NCI-H446 treated with DMSO at 0.1 percent for 48 hours (cell line): ENCODE measurements at places on chromosomes 1 and 21.

DNA sequence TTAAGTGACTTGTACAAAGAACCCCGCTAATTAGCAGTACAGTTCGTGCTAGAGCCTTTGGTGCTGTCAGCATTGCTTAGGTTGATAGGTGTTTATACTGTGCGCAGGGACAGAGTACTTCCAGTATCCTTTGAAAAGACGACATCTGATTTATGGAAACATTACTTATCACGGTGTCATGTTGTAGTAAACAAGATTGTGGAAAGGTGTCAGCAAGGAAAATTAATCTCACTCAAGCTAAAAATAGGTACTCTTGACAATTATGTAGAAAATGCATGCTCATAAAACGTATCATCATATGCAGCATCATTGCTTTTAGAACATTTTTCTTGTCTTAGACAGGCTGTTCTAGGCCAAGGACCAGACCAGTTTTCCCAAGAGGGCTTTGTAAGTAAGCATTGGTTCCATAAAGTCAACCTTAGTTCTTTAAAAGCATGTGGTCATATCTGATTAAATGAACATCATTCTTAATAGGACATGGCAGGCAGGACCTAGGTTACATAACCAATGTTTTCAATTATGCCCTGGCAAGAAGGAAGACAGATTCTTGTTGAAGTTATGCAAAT, 33.0 kb downstream of the SH3BGR start:
- DNase-seq: no peak

DNA sequence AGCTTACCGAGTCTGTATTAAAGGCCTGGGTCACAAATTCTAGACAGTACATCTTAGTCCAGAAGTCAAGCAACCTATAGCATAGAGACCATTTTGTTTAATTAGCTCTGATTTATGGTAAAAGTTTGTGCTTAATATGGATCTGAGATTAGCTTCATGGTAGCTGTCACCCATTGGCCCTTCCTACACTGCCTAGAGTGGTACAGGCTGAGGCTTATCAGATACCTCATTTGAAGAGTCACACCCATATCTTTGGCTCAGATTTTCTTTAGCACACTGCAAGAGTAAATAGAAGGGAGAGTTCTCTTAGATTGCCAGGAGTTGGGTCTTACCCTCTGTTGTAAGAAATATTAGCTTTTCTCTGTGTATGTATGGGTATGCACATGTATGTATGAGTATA, 3.6 kb downstream of the AK4 start:
- DNase-seq: no peak

GRCh38 chr1:66532798-66533783, 862 bp upstream of the SGIP1 start:
- no peak for DNase-seq

DNA sequence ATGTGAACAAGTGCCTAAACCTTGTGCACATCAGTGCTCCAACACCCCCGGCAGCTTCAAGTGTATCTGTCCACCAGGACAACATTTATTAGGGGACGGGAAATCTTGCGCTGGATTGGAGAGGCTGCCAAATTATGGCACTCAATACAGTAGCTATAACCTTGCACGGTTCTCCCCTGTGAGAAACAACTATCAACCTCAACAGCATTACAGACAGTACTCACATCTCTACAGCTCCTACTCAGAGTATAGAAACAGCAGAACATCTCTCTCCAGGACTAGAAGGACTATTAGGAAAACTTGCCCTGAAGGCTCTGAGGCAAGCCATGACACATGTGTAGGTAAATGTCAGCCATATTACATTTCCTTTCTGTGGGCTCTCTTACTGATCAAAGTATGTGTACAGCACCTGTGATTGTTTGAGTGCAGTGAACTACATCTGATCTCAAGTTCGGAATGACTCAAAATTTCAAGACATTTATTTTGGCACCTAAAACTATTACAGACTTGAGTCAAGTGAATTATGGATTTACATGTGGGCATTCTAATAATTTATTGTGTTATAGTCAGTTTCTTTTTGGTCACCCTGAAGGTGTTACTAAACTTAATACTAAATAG, 196.5 kb downstream of the TPR start:
- DNase-seq: no peak

GRCh38 chr1:69373520-69373919, 194.2 kb upstream of the LRRC7 start:
- DNase-seq: no peak

DNA sequence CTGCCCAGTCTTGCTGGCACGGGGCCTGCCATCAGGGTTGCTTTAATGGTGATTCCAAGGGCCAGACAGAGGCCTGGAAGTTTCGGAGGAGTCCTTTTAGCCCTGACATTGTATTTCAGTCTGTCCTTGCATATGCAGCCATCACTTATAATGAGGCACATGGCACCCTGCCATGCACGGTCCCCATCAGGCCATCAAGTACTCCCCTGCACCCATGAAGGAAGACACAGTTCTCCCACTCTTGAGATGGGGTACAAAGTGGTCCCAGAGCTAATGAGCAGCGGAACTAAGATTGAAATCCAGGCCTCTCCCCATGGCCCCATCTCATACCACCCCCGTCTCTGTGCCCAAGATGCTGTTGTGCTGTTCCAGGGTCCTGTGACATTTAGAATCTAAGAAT, 596.6 kb downstream of the PTPRU start:
- DNase-seq: no peak

DNA sequence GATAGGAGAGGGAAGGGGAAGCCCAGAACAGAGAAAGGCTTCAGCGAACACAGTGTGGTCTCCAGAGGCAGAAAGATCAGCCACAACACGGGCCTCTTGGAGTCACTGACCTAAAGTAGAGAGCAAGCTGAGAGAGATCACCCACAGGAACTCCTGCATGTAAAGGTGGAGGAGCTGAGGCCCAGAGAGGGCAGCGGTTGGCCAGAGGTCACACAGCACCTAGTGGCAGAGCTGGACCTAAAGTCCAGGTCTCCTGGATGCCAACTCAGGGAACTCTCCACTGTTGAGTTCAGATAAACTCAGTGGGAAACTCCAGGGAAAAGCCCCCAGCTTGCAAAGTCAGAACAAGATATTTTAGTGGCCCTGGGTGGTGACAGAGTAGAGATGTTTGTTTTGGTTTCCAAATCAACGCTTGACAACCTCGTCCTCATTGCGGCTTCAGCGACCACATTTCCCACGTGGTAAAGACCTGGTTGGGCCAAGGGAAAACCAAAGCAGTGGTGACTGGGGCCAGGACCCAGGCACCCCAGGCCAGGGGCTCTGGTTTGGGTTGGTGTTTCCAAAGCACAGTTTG, 4.6 kb downstream of the IFFO2 start:
- DNase-seq: no peak

DNA sequence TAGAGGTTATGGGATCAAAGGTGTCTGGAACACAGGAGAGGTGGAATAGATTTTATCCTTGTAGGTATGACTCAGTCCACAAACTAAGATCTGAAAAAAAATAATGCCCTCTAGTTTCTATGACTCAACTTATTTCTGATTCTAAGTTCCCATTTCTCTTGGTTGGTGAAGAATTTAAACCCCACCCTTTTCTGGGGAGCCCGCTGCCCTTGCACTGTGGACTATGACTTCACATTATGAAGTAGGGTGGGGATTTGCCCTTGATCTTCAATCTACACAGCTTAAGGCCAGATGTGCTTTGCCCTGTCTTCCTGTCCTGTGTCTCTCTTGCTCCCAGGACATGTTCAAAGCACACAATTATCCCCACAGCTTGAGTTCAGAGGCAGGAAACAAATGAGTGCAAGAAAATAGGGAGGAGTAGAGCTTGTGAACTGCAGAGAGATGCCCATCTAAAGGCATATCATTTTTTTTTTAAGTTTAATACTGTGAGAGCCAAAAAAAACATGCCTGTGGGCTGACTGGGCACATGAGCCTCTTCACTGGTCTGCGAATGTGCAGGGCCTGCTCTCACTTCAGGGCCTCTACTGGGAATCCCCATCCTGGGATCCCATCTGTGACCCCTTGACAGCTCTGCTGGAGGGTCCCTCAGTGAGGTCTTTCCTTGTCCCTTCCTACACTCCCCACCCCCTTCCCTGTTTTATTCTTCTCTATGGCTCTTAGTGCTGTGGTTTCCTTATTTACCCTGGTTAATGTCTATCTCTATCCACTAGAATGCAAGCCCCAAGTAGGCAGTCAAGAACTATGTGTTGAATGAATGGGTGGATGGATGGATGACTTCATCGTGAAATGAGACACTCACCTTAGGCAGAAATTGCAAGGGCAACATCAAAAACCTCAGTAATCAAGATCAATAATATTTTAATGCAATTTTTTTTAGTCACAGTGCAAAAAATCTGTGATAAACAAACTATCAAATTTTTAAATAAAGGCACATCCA, 61.5 kb downstream of the CD58 start:
- DNase-seq: no peak

- peak; percentile 46 for DNase-seq
Observed at GRCh38 chr1:158203693-158204457, 23.2 kb downstream of the CD1D start.

DNA sequence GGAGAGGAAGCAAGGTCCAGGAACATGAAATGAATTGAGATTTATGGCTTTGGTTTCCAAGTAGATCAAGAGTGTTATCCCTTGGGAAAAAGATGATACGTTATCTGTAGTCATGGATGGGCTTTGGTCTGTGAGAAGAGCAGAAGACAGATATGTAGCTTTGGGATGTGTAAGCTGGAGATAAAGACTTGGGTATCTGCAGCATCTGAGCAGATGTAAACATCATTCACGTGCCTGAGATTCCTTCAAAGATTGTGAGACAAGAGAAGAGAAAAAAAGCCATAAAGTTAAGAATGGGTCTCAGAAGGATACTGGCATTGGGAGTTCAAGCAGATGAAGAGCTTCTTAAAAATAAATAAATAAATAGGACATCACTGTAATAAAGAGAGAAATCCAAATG, 217.8 kb downstream of the PTPRC start:
- no peak for DNase-seq

DNA sequence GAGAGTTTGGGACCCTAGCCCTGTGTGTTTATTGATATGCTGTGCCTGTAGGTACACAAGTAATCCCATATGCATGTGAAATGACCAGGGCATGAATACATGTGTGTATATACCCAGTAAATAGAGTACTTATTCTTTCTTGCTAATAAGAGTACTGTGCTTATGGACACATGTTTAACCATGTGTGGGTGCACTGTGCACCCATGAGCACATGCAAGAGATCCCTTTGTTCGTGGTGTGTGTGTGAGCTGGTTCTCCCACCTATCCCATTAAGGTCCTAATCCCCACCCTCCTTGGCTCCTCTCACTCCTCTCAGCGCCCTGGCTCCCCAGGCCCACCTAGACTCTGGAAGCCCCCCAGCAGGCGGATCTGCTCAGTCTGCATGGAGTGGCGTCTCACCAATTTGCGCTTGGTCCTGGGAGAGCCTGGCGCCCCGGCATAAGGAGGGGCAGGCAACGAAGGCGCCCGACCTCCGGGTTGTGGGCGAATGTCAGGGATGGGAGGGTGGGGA, 2.2 kb upstream of the LIX1L start:
- DNase-seq: no peak

DNA sequence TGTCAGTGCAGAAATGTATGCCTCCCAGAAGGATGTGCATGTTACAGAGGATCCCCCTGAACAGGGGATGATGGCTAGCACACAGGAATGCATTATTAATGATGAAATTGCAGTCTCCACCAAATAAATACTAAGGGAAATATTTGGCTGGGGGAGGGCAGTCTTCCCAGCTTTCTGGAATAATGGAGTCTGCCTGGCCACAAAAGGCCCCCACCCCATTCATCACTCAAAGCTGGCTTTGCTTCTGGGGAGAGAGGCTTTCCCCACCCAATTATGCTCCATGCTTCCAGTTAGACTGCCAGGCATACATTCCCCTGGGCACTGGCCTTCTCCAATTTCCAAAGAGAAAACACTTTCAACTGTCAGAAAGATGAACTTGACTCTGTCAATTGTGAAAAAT, 302.7 kb downstream of the SIPA1L2 start:
- no peak for DNase-seq

DNA sequence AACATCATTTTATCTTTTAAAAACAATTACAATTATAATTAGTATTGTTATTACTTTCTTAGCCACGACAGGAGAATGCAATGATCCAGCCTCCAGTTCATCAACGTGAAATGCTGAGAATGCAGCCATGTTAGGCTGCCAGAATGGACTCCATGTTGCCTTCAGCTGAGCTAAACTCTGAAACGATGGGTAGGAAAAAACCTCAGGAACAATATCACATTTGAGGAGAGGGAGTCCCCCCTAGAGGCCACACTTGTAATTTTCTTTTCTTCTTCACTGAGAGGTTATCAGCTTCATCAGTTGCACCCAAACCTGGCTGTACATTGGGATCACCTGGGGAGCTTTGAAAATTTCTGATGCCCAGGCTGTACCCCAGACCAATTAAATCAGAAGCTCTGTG, 34.6 kb upstream of the DNAH14 start:
- no peak for DNase-seq

- peak; percentile 62 for DNase-seq
Observed at GRCh38 chr21:34129039-34129891, 55.9 kb downstream of the MRPS6 start.

- DNase-seq: no peak
Observed at GRCh38 chr1:14939527-14940284, 213.8 kb upstream of the TMEM51 start.

DNA sequence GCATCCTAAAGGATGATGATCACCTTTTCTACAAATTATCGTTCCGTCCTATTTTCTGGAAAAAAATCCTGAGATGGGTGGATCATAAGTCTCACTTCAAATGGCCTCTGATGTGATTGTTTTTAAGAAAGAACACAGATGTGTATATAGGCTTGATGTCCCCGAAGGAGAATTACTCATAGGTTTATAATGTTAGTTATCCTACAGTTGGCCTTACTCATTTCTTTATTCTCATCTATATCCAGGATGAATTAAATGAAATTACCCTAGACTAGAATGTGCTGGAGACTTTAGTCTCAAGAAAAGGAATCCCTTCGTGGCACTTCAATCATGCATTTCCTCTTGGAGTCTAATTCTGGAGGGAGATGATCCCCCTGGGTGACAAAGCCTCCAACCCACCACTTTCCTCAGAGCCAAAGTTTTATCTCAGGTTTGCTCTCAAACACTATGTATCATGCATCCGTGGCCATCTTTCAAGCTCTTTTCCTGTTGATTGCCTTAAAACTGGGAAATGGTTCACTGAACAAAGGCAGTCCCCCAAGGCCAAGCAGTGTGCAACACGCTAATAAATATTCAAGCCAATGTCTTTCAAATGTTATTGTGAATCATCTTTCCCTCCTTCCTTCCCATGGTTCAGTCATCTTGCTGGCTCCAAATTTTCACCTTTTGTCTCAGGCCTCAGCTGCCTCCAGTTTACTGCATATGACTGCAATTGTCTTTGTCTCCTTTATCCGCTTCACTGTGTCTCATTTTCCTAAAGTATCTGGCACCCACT, 32.5 kb upstream of the SMYD2 start:
- DNase-seq: no peak

GRCh38 chr1:192831706-192832355, 23.0 kb downstream of the RGS2 start:
- no peak for DNase-seq
